Activated CD4-positive, alpha-beta T cell treated with anti-CD3 and anti-CD28 coated beads, Interleukin-2, amount 10 ng/mL, durations not matched to agents 24 days and 14 days (primary cell): ENCODE measurements at places on chromosomes 1 and 21. TPM values are rescaled to one million over a fixed set of nuclear protein-coding genes. Genes with fewer than 3 reads are reported as not detected.

The PRKAA2 gene
- total RNA-seq = not detected in 2 replicates

The PTPN14 gene
- total RNA-seq = 29.7 and 29.9 TPM in 2 replicates

The CRABP2 gene
- total RNA-seq = 0.62 and 1.4 TPM in 2 replicates

The KLHDC8A gene
- total RNA-seq = 0.44 TPM in 1 of 2 replicates, not detected in the other

The TBX19 gene
- 2.5 and 3.2 TPM in 2 replicates for total RNA-seq

The CRP gene
- total RNA-seq = not detected in 2 replicates

The LCE1B gene
- total RNA-seq = not detected in 2 replicates

The RGS13 gene
- total RNA-seq = not detected in 2 replicates

The CLEC20A gene
- total RNA-seq = not detected in 2 replicates

The HSF2BP gene
- total RNA-seq = 1.3 TPM in 2 replicates

The STIL gene
- total RNA-seq = 25.1 and 28.0 TPM in 2 replicates

The EVA1C gene
- total RNA-seq = 6.0 and 8.2 TPM in 2 replicates

The LIN28A gene
- not detected in 2 replicates for total RNA-seq

The TCHHL1 gene
- not detected in 2 replicates for total RNA-seq

The SH3BGR gene
- total RNA-seq = 0.63 and 1.4 TPM in 2 replicates

The RIMS3 gene
- 2.0 and 2.4 TPM in 2 replicates for total RNA-seq

The HSD3B1 gene
- not detected in 2 replicates for total RNA-seq

The MMP23B gene
- total RNA-seq = 1.2 and 1.5 TPM in 2 replicates

The SPRR5 gene
- total RNA-seq = not detected in 2 replicates

The NBPF1 gene
- total RNA-seq = 4.2 and 5.1 TPM in 2 replicates

The TMEM39B gene
- 34.5 and 38.0 TPM in 2 replicates for total RNA-seq

The MYBPH gene
- not detected in 2 replicates for total RNA-seq

The TTC24 gene
- 4.6 and 5.4 TPM in 2 replicates for total RNA-seq

The RHD gene
- total RNA-seq = not detected in 2 replicates

The PAQR7 gene
- 6.6 and 6.8 TPM in 2 replicates for total RNA-seq

The BTBD19 gene
- total RNA-seq = 22.2 and 22.7 TPM in 2 replicates

The SPRR3 gene
- total RNA-seq = not detected in 2 replicates

The TEDDM1 gene
- total RNA-seq = not detected in 2 replicates

The SLC30A10 gene
- not detected in 2 replicates for total RNA-seq

The SYNC gene
- not detected in 2 replicates for total RNA-seq

The CD1C gene
- 0.45 and 0.65 TPM in 2 replicates for total RNA-seq

The MGST3 gene
- 25.7 and 28.1 TPM in 2 replicates for total RNA-seq

The CFHR4 gene
- total RNA-seq = not detected in 2 replicates

The OR2G6 gene
- not detected in 2 replicates for total RNA-seq

The LYPD8 gene
- not detected in 2 replicates for total RNA-seq

The FAM131C gene
- total RNA-seq = 0.26 and 0.38 TPM in 2 replicates

The INAVA gene
- total RNA-seq = not detected in 2 replicates

The KRTAP21-2 gene
- total RNA-seq = not detected in 2 replicates

The RGS16 gene
- 94.3 and 94.7 TPM in 2 replicates for total RNA-seq

The KPRP gene
- not detected in 2 replicates for total RNA-seq

The FAM177B gene
- 0.47 TPM in 1 of 2 replicates, not detected in the other for total RNA-seq

The LPAR3 gene
- total RNA-seq = 0.19 and 0.21 TPM in 2 replicates

The B3GALNT2 gene
- 16.1 and 17.2 TPM in 2 replicates for total RNA-seq

The OR2L8 gene
- total RNA-seq = not detected in 2 replicates

The C1orf210 gene
- total RNA-seq = not detected in 2 replicates

The USP48 gene
- total RNA-seq = 92.0 and 92.7 TPM in 2 replicates

The LDLRAD1 gene
- not detected in 2 replicates for total RNA-seq

The VWA5B1 gene
- not detected in 2 replicates for total RNA-seq

The CLDN8 gene
- total RNA-seq = not detected in 2 replicates

The SEMA6C gene
- total RNA-seq = 2.3 and 2.5 TPM in 2 replicates

The NCDN gene
- 33.5 and 34.0 TPM in 2 replicates for total RNA-seq

The TMPRSS15 gene
- not detected in 2 replicates for total RNA-seq

The GUCA2B gene
- total RNA-seq = not detected in 2 replicates

The GNAI3 gene
- total RNA-seq = 8.7 and 8.8 TPM in 2 replicates

The SRSF4 gene
- 138 and 141 TPM in 2 replicates for total RNA-seq

The WNT4 gene
- not detected in 2 replicates for total RNA-seq
